ENCODE measurements at places on chromosomes 16 and 17.

DNA sequence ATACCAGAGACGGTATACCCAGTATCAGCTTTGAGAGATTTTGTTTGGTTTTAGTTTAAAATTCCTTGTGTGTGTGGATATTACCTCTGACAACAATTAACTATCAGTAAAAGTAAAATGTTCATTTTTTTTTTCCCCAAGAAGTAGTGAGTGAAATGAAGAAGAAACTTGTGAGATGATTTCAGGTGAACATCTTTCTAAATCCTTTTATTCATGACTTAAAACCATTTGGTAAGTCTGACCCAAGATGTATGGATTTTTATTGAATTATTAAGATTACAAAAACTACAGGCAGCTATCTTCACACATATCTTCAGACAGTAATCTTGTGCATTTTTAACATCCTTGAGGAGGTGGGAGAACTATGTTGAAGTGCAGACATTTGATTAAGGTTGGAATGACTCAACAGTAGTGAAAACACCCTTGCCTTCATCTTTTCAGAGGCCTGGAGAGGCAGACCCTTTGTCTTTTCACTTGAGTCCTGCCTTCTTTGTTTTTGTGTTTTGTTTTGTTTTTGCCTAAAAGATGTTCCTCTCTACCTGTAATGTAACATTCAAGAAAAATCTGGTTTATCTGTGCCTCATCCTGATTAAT, 240.3 kb upstream of the TBX2 start:
- no peak for DNase-seq

DNA sequence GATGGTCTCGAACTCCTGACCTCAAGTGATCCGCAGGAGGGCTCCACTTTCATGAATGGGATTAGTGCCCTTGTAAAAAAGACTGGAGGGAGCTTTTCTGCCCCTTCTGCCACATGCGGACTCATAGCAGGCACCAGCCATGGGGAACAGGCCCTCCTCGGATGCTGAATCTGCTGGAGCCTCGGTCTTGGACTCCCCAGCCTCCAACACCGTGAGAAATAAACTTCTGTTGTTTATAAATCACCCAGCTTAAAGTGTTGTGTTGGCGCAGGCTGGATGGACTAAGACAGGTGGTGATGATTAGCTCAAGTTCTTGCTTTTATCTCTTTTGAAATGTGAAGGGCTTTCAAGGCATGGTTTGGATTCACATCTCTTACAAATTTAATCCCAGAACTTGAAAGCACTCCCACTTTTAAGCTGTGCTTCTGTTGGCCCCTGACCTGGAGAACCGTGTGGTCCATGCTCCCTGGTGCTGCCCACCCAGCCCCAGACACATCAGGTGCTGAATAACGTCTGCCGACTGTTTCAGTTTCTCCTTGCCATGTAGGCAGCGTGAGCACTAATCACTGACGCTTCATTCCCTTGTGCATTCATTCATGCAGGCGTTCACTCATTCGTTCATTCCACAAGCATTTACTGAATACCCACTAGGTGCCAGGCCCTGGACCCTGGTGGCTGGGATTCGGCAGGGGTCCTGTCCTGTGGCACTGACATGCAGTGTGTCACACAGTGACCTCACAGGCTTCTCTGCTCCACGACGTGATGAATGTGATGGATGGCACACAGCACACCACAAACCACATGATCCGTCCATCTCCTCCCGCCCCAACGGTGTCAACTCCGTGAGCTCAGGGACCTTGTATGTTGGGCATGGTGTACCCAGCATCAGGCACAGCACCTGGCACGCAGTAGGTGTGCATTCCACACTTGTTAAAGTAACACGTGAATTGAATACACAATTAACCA, 8.9 kb downstream of the CIBAR2 start:
- DNase-seq, result no peak

DNA sequence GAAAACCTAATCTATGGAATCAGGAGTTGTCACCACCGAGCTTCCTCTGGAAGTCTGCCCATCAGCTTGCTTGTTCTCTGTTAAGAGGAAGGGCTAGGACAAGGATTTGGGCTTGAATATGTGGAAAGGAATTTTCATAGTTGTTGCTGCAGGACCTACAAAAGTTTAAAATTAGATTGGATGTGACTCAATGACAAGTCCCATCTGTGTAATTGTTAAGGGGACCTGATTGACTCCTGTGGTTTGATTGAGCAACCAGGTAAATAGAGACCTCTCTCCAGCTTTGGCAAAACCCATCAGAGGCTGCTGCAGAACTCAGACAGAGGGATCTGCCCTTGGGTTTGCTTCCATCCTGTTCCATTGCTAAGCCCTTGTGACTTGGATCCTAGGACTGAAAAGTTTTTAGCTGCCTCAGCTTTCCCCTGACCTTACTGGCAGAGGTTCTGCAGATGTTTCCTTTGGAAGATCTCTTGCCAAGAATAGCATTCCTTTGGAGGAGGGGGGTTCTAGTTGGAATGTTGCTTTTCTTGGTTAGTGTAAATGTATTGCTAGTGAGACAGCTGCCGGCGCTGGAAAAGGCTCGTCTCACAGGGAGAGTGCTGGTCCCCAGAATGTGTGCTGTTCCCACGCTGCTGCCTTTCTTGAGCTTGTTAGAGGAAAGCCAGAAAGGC, 50.0 kb downstream of the SF3B3 start:
- no peak for DNase-seq

DNA sequence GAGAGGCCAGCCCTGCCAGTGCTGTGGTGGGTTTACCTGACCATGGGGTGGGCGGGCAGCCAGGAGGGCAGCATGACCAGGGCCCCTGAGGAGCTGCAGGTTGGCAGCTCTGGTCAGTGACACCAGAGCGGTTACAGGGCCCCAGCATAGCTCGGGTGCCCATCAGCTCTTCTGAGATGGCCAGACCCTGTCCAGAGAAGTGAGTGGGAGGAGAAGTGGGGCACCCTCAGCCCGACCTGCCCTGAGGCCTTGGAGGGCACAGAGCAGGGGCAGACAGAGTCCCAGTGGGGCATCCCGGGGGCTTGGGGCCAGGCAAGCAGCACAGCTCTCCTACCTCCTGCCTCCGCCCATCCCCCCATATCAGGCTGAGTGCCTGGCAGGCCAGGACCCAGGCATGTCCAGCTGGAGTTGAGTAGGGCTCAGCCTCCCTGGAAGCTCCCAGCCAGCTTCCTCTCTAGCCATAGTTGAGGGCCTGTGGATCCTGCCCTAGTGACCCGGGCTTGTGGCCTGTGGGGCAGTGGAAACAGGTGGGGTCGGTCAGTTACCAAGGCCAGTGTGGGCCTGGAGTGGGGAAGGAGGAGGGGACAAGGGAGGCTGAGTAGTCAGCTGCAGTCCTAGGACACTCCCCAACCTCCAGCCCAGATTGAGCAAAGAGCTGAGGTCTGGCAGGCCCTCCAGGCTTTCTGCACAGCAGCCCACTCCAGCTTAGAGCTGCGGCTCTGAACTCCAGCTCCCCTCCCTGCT, 83.5 kb downstream of the AMFR start:
- DNase-seq, result no peak
